Gastrocnemius medialis (tissue), 4 donors: ENCODE measurements at places on chromosomes 13 and 19. TPM values are rescaled to one million over a fixed set of nuclear protein-coding genes. Genes with fewer than 3 reads are reported as not detected.
A peak's percentile ranks its signal among the peaks of the same experiment; 100 is the strongest.

DNA sequence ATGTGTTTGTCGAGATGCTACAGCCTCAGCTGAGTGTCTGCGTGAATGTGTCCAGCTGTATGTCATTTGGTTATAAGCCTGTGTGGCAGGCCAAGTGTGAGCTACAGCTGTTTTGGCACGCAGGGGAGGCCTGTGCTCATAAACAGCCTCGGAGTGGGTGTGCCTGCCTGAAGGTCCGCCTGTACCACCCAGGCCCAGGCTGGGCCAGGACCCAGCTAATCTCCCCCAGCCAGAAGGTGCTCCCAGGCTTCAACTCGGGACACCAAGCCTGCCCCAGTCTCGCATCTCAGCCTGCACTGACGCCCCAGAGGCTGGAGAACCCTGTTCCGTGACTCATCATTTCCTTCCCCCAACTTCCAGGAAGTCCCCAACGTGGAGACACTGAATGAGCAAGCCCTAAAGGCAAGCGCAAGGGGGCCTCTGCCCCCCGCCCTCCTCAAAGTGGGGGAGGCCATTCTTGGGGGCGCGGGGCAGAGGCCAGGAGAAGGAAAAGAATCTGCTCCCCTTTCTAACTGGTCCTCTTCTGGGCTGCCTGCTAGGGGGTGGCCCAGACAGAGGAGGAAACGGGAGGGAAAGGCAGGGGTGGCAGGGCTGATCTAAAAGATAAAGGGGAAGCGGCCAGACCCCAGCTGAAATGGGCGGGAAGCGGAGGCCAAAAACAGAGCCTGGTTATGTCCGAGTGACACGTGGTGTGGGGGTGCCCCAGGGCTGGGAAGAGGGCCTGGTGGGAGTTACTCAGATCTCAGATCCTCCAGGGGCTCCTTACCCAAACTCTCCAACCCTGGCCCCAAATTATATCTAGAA, 2.0 kb downstream of the SLC1A5 start:
- peak; percentile 40 for DNase-seq

DNA sequence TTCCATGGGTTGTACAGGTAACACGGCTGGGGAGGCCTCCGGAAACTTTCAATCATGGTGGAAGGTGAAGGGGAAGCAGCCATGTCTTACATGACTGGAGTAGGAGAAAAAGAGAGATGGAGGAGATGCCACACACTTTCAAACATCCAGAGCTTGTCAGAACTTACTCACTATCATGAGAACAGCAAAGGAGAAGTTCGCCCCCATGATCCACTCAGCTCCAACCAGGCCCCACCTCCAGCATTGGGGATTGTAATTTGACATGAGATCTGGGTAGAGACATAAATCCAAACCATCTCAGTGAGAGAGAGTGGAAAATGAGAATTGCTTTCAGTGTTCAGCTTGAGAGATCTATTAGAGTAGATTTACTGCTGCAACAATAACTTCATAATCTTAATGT, 210.9 kb downstream of the NDFIP2 start:
- DNase-seq = no peak

- no peak for DNase-seq
These were observed 3.9 kb downstream of the BCKDHA start for GRCh38 chr19:41401483-41401882.

DNA sequence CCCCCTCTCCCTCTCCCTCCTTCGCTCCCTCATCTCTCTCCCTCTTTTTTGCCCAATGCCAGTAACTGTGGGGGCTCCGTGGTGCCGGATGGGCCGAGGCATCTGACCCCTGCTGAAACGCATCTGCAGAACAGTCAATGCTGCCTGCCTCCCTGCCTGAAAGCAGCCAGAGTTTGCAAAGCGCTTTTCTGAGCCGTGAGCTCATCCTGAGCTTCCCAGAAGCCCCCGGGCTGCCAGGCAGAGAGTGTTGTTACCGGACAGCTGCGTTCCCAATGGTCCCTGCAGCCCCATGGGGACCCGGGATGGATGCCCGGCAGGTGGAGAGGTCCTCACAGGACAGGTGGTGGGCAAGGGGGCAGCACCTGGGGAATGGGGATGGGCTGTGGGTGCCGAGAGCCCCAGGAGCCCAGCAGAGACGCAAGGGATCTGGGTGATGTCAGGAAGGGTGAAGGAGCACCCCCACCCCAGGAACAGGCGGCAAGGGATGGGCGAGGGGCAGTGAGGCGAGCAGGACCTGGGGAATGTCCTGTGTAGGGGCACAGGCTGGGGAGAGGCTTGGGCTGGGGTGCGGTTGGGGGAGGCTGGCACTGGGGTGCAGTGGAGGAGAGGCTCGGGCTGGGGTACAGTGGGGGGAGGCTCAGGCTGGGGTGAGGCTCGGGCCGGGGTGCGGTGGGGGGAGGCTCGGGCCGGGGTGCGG, 33.0 kb downstream of the GPX4 start:
- DNase-seq = no peak

ZNF540 gene
- 1.1 TPM for total RNA-seq

- no peak for DNase-seq
These were observed 318.0 kb upstream of the KLF12 start for GRCh38 chr13:74452176-74452575.

DNA sequence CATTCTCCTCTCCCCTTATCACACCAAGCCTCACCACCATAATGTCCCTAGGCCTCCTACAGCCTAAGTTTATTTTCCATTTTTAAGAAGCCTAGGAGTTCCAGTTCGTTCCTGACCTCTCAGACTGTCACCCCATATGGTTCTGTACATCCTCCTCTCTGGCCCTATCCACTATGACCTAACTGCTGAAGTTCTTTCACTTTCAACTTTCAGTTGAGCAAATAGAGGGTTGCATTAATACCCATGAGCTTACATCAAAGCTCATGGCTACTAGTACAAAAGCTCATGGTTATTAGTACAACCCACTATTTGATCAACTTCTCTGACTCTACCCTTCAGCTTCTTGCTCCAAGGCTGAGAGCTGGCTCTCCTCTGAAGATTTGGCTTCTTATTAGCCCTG, 72.9 kb downstream of the FGF14 start:
- DNase-seq = no peak

ZNF587B gene
- 3.5 TPM for total RNA-seq

GRCh38 chr13:110661256-110661655, 44.7 kb downstream of the CARS2 start:
- DNase-seq = no peak

DNA sequence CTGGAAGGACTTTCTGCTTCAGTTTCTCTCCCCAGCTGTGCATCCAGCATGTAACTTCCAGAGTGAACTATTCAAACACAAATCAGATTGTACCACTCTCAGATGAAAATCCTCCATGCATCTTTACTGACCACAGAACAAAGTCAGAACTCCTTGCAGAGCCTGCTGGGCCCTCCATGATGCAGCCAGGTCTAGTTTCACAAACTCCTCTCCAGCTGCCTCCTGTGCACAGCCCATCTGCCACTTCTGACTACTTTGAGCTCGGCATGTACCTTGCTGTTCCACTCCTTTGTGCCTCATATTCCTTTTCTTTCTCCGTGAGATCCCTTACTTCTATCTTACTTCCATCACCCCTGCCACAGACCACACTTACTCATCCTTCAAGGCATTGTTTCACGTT, 31.4 kb downstream of the NALCN start:
- no peak for DNase-seq

GRCh38 chr13:30730526-30730925, 4.8 kb upstream of the ALOX5AP start:
- no peak for DNase-seq

ZNF564 gene
- 4.4 TPM for total RNA-seq

DNA sequence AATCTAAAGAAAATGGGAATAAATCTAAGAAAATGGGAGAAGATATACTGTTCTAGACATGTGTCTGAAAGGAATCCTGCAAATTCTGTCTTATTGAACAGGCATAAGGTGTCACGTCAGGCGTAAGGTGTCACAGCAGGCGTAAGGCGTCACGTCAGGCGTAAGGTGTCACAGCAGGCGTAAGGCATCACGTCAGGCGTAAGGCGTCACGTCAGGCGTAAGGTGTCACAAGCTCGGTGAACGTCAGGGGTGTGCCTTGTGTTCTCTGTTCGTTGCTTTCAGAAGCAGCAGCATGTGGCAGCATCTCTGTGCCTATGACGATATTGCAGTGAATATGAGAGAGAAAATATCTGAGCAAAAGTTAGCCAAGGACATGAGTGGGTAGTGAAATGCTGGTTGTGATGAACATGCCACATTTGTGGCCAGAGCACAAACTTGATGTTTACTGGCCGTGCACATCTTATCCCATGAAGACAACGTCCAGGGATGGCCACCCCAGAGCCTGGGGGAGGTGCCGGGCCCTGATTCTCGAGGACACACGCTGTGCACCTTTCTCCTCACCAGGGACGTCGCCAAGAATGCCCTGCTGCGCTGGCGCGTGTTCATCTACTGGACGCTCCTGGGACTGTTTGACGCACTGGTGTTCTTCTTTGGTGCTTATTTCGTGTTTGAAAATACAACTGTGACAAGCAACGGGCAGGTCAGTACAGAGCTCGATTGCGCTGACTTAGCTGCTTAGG, 107.0 kb upstream of the MCF2L start:
- DNase-seq = no peak

DNA sequence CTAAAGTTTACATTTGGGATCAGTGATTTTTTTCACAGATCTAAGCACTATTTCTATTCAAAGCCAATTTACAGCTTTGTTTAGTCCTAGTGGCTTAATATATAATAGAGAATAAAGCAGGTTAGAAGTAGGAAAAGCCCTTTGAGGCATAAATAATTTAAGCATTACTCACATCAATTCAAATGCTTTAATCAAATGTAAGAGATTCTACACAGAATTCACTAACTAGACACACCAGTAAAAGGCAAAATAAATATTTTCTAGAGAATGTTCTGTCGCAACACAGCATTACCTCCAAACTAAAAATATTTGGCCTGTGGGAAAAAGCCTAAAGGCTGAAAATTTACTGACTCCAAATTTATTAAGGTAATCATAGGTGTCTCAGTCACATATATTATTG, 31.3 kb downstream of the KCTD12 start:
- DNase-seq = no peak

- DNase-seq = no peak
These were observed 14.8 kb downstream of the RB1 start for GRCh38 chr13:48318377-48318811.

- no peak for DNase-seq
These were observed 20.5 kb downstream of the CARS2 start for GRCh38 chr13:110685305-110686020.

ADAMTSL5 gene
- 4.6 TPM for total RNA-seq

SLAIN1 gene
- total RNA-seq = 17.5 TPM

APC2 gene
- total RNA-seq = 0.04 TPM

DNA sequence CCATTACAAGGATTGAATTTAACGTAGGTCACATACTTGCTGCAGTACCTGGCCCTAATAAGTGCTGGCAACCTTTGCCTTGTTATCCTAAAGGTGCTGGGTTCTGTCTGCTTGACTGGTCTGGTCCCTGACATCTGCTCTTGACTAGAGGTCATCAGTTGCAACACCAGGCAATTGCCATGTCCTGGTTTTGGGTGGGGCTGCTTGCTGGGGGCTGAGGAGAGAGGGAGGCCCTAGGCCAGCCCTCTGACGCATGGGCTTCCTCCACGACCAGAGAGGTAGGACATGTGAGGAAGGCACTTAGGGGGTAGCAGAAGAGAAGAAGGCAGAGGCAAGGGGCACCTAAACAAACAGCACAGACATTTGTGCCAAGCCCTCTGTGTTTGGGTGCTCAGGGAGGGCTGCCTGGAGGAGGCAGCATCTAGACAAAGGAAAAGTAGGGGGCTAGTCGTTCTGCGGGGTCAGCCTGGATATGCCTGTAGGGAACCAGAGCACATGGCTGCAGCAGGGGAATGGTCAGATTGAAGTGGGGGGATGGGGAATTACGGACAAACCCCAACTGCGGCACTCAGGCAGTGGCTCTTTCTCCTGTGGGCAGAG, 21.7 kb downstream of the VSTM2B start:
- no peak for DNase-seq

GRCh38 chr13:64556376-64556775, 2673.8 kb downstream of the PCDH9 start:
- no peak for DNase-seq

DNA sequence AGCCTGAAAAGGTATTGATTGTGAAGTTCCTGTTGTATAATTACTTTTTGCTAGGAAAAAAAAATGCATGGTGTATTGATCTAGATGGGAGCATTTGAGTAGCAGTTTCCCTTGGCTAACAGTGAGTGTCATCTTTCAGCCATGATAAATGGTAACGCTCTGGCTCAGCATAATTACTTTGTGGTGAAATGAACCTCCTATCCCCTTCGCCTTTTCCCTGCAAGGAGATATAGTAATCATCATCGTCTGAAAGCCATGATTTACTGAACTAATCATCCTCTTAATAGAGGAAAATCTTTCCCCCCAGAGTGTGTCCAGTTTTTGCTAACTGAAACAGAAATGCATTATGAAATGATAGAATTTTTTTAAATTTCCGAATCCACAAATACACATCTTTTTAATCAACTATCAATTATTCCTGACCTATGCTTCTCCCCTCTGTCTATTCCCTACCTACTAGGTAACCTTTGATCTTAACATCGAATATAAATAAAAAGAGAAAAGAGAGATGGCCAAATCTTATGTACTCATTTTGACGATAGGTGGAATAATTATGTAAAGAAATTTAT, 88.7 kb downstream of the MAB21L1 start:
- no peak for DNase-seq

DNA sequence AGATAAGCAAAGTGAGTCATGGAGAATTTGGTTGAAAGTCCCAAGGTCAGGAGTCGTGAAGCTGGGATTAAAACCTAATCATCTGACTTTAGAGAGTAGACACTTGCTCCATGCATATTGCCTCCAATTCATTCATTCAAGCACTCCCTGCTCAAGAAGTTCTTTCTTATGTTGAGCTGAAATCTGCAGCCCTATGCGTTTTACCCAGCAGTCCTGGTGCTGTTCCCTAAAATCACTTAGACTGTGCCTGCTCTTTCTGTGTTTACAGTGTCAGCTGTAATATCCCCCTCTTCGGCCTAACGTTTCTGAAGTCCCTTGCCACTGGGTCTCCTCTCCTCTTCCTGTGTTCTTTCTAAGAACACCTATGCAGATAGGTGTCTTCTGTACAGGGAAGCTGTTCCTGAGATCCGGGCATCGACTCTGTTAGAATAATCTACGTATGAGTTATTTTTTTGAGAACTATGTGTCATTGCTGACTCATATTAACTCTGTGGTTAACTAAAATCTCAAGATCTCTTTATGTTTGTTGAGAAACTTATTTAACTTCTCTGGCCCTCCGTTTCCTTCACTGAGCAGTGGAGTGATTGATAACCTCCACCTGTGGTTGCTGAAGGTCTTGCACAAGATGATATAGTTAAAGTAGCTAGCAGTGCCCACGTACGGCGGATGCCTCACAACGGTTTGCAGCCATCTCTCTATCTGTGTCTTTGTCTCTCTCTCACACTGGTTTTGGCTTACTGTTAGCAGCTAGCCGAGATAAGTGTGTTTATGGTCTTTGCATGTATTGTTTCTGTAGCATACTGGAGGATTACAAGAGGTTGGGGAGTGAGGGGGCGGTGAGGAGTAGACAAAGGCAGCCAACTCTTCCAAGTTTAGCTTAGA, 4.7 kb downstream of the ALOX5AP start:
- DNase-seq = no peak

- DNase-seq = no peak
These were observed 13.4 kb upstream of the NALCN start for GRCh38 chr13:101429733-101430132.
